ENCODE measurements at places on chromosomes 7 and 10. TPM values are rescaled to one million over a fixed set of nuclear protein-coding genes. Genes with fewer than 3 reads are reported as not detected.

- DNase-seq: no peak
- peaks cover 52% of the 10 kb centered on the region for H3K36me3 ChIP-seq
- no peak overlapping the region for H3K27ac ChIP-seq
- H3K4me3 ChIP-seq: no peak overlapping the region
Measured at GRCh38 chr7:92221766-92222165, 23.9 kb downstream of the KRIT1 start.

GRCh38 chr7:128409596-128410450 is at the start of gene IMPDH1:
Gene IMPDH1, minus strand, starts transcription at chr7:128409982. Its CDS starts 81 bp downstream, at chr7:128409901.
- peak within 1 kb of the TSS; percentile 67 for H3K4me3 ChIP-seq
- no peaks in the 10 kb centered on the region for H3K27me3 ChIP-seq

The EBF3 gene
- 56.2 TPM for total RNA-seq

DNA sequence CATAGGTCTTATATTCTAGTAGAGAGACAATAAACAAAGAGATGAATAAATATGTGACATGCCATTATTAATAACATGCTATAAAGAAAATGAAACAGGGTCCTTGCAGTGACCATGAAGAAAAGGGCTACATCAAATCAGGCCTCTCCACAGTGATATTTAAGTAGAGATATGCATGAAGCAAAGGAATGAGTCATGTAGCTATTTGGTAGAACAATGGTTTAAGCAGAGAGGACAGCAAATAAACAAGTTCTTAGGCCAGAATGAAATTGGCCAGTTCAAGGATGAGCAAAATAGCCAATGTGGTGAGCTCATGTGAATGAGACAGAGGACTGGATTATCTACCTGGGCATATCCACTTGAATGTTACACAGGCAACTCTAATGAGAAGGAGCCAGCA is 172.2 kb upstream of the FERD3L start:
- no peaks in the 10 kb centered on the region for H3K4me1 ChIP-seq
- H3K27ac ChIP-seq: no peak overlapping the region
- H3K36me3 ChIP-seq: no peaks in the 10 kb centered on the region
- peaks cover 5% of the 10 kb centered on the region for H3K27me3 ChIP-seq
- H3K4me3 ChIP-seq: no peak overlapping the region

The PTN gene
- total RNA-seq: 0.41 TPM

- H3K36me3 ChIP-seq: no peaks in the 10 kb centered on the region
- DNase-seq: no peak
- H3K27me3 ChIP-seq: no peaks in the 10 kb centered on the region
- H3K27ac ChIP-seq: no peak overlapping the region
Measured at GRCh38 chr10:76432016-76433012, 1000.9 kb downstream of the LRMDA start.

- H3K4me3 ChIP-seq: no peak overlapping the region
- H3K36me3 ChIP-seq: no peaks in the 10 kb centered on the region
- peaks cover 11% of the 10 kb centered on the region for H3K4me1 ChIP-seq
Measured at GRCh38 chr10:58820386-58820785, 307.7 kb downstream of the BICC1 start.

- H3K4me3 ChIP-seq: no peak overlapping the region
- DNase-seq: no peak
Measured at GRCh38 chr7:113562801-113563200, 356.0 kb downstream of the PPP1R3A start.

- H3K36me3 ChIP-seq: no peaks in the 10 kb centered on the region
- H3K4me3 ChIP-seq: no peak overlapping the region
- H3K27me3 ChIP-seq: no peaks in the 10 kb centered on the region
- H3K27ac ChIP-seq: no peak overlapping the region
- no peaks in the 10 kb centered on the region for H3K4me1 ChIP-seq
Measured at GRCh38 chr10:129580010-129580409, 113.0 kb downstream of the MGMT start.

GRCh38 chr7:80699045-80699638 is 60.7 kb downstream of the CD36 start:
- no peak overlapping the region for H3K27ac ChIP-seq
- no peaks in the 10 kb centered on the region for H3K36me3 ChIP-seq
- peak; percentile 76 for DNase-seq

GRCh38 chr7:151623766-151624165 is 104.1 kb upstream of the RHEB start:
- no peaks in the 10 kb centered on the region for H3K36me3 ChIP-seq
- no peak overlapping the region for H3K4me3 ChIP-seq
- no peaks in the 10 kb centered on the region for H3K27me3 ChIP-seq
- no peak overlapping the region for H3K27ac ChIP-seq

GRCh38 chr10:44946205-44946604 is 13.4 kb upstream of the RASSF4 start:
- no peak overlapping the region for H3K4me3 ChIP-seq
- no peaks in the 10 kb centered on the region for H3K27me3 ChIP-seq
- peaks cover 8% of the 10 kb centered on the region for H3K4me1 ChIP-seq
- DNase-seq: no peak

GRCh38 chr7:37833107-37833817 is 15.1 kb upstream of the NME8 start:
- H3K27me3 ChIP-seq: no peaks in the 10 kb centered on the region
- H3K4me3 ChIP-seq: peak overlapping the region; percentile 36
- no peak overlapping the region for H3K27ac ChIP-seq
- DNase-seq: peak; percentile 67
- no peaks in the 10 kb centered on the region for H3K4me1 ChIP-seq

- no peak overlapping the region for H3K27ac ChIP-seq
- H3K27me3 ChIP-seq: peaks cover 6% of the 10 kb centered on the region
- H3K4me1 ChIP-seq: no peaks in the 10 kb centered on the region
- no peaks in the 10 kb centered on the region for H3K36me3 ChIP-seq
- peak; percentile 65 for DNase-seq
- H3K4me3 ChIP-seq: no peak overlapping the region
Measured at GRCh38 chr7:12524794-12525386, 45.6 kb upstream of the SCIN start.

The GOT1 gene
- 65.7 TPM for total RNA-seq

- no peak overlapping the region for H3K27ac ChIP-seq
- no peak for DNase-seq
- peaks cover 4% of the 10 kb centered on the region for H3K27me3 ChIP-seq
- H3K4me3 ChIP-seq: no peak overlapping the region
- no peaks in the 10 kb centered on the region for H3K36me3 ChIP-seq
- H3K4me1 ChIP-seq: no peaks in the 10 kb centered on the region
Measured at GRCh38 chr10:83925133-83925532, 214.2 kb upstream of the GHITM start.

- H3K4me3 ChIP-seq: no peak overlapping the region
- peaks cover 28% of the 10 kb centered on the region for H3K4me1 ChIP-seq
- no peak for DNase-seq
- H3K36me3 ChIP-seq: peaks cover 4% of the 10 kb centered on the region
Measured at GRCh38 chr10:18684953-18685352, 25.7 kb downstream of the ARL5B start.

- no peak overlapping the region for H3K4me3 ChIP-seq
- no peaks in the 10 kb centered on the region for H3K4me1 ChIP-seq
- H3K27me3 ChIP-seq: peaks cover 9% of the 10 kb centered on the region
- H3K36me3 ChIP-seq: no peaks in the 10 kb centered on the region
- no peak for DNase-seq
- no peak overlapping the region for H3K27ac ChIP-seq
Measured at GRCh38 chr10:52256832-52257691, 57.0 kb upstream of the DKK1 start.

DNA sequence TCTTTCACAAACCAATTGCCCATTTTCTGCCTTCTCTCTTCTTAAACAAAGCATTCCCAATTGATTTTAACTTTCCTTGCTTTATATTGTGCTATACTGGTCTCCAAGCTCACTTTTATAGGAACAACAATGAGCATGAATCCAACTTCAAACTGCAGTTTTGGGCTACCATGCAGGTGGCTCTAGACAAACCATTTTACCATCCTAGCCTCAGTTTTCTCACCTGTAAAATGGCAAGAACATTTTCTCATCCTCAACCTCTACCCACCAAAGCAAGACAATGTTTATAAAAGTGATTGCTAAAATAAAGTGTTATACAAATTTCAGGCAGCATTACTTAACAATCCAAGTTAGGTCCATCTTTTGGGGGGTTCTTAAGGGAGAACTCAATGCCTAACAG is 66.8 kb upstream of the ASAH2 start:
- H3K4me1 ChIP-seq: peaks cover 21% of the 10 kb centered on the region
- no peak overlapping the region for H3K27ac ChIP-seq
- H3K36me3 ChIP-seq: no peaks in the 10 kb centered on the region

DNA sequence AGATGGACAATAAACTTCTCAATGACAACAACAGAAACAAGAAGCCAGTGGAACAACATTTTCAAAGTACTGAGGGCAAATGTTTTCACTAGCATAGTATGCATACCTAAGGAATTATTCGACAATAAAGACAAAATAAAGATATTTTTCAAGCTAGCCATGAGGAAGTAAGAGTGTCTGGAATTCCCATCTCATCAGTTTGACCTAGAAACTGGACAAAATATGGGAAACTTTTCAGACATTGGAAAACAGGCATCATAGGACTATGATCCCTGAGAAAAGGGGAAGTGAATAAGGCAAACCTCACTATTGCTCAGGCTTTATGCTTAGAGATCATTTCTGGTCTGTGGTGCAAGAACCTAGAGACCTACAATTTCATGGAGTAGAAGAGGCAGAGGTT is 86.3 kb downstream of the OAT start:
- DNase-seq: no peak
- H3K4me3 ChIP-seq: no peak overlapping the region
- H3K27me3 ChIP-seq: no peaks in the 10 kb centered on the region
- no peaks in the 10 kb centered on the region for H3K36me3 ChIP-seq
- H3K27ac ChIP-seq: no peak overlapping the region

- H3K4me1 ChIP-seq: peaks cover 5% of the 10 kb centered on the region
- no peaks in the 10 kb centered on the region for H3K27me3 ChIP-seq
- no peak overlapping the region for H3K4me3 ChIP-seq
- H3K27ac ChIP-seq: no peak overlapping the region
- no peaks in the 10 kb centered on the region for H3K36me3 ChIP-seq
Measured at GRCh38 chr10:598415-599170, 90.9 kb downstream of the DIP2C start.

DNA sequence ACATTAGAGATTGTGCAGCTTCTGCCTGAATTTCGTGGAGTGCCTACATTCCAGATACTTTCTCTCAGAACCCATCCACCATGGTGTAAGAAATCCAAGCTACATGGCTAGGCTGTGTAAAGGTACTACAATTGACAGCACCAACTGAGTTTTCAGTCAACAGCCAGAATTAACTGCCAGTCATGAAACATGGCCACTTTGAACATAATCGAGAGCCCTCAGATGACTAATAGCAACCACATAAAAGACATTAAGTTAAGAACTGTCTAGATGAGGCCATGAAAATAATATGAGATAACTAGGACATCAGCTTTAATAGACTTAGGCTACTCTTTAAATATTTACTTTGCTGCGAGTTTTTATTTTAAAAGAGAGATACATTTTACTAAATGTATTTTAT is 1106.8 kb upstream of the LRRTM3 start:
- H3K36me3 ChIP-seq: no peaks in the 10 kb centered on the region
- no peaks in the 10 kb centered on the region for H3K27me3 ChIP-seq
- H3K4me1 ChIP-seq: no peaks in the 10 kb centered on the region
- no peak overlapping the region for H3K4me3 ChIP-seq

- H3K4me3 ChIP-seq: no peak overlapping the region
- H3K27ac ChIP-seq: no peak overlapping the region
- DNase-seq: no peak
- H3K4me1 ChIP-seq: peaks cover 7% of the 10 kb centered on the region
- H3K27me3 ChIP-seq: no peaks in the 10 kb centered on the region
Measured at GRCh38 chr7:144820552-144820951, 15.3 kb downstream of the TPK1 start.

The ZYX gene
- 130 TPM for total RNA-seq

DNA sequence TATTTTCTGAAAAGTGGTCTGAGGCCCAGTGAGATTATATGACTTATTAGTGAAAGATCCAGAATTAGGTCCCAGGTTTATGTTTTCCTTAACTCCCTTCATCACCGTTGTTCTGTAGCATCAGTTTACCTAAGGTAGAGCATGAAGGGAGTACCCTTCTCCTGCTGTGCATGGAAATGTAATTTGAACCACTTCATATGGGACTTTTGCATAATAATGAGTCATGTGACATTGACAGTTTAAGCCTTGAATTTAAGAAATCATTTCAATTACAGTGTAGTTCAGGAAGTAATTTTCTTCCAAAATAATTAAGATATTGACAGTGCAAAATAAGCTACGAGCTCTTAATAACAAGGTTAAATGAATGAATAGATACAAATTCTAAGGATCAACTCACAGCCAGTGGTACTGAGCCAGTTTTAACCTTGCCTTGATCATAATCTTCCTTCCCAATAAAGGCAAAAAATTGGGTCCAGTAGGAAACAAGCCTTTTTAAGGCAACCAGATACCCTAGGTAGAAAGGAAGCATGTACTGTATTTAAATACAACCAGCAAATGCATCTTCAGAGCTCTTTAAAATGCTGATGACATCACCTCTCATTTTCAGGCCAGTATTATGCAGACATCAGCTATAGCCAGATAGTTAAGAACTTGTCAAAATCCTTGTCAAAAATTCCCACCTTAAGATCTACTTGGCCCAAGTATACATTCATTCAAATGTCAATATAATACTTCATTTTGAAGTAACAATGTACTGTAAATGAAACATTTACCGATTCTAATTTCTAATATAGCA is 48.8 kb upstream of the DKK1 start:
- no peaks in the 10 kb centered on the region for H3K4me1 ChIP-seq
- H3K27ac ChIP-seq: no peak overlapping the region
- no peak for DNase-seq
- no peaks in the 10 kb centered on the region for H3K36me3 ChIP-seq
- no peak overlapping the region for H3K4me3 ChIP-seq

The VAX1 gene
- total RNA-seq: 65.1 TPM

DNA sequence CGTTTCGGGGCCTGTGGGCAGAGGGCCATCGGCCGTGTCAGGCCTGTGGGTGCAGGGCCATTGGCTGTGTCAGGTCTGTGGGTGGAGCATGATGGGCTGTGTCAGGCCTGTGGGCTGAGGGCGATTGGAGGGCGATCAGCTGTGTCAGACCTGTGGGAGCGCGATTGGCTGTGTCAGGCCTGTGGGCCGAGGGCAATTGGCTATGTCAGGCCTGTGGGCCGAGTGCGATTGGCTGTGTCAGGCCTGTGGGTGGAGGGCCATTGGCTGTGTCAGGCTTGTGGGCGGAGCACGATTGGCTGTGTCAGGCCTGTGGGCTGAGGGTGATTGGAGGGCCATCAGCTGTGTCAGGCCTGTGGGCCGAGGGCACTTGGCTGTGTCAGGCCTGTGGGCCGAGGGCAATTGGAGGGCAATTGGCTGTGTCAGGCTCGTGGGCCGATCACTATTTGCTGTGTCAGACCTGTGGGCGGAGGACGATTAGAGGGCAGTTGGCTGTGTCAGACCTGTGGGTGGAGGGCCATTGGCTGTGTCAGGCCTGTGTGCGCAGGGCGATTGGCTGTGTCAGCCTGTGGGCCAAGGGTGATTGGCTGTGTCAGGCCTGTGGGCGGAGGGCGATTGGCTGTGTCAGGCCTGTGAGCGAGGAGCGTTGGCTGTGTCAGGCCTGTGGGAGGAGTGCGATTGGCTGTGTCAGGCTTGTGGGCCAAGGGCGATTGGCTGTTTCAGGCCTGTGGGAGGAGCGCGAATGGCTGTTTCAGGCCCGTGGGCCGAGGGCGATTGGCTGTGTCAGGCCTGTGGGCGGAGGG is 54.1 kb downstream of the DYNC2I1 start:
- H3K27ac ChIP-seq: no peak overlapping the region
- H3K27me3 ChIP-seq: no peaks in the 10 kb centered on the region
- no peaks in the 10 kb centered on the region for H3K4me1 ChIP-seq
- no peak overlapping the region for H3K4me3 ChIP-seq

All from A673 (cell line).